ENCODE measurements at places on chromosomes 11 and 22.

DNA sequence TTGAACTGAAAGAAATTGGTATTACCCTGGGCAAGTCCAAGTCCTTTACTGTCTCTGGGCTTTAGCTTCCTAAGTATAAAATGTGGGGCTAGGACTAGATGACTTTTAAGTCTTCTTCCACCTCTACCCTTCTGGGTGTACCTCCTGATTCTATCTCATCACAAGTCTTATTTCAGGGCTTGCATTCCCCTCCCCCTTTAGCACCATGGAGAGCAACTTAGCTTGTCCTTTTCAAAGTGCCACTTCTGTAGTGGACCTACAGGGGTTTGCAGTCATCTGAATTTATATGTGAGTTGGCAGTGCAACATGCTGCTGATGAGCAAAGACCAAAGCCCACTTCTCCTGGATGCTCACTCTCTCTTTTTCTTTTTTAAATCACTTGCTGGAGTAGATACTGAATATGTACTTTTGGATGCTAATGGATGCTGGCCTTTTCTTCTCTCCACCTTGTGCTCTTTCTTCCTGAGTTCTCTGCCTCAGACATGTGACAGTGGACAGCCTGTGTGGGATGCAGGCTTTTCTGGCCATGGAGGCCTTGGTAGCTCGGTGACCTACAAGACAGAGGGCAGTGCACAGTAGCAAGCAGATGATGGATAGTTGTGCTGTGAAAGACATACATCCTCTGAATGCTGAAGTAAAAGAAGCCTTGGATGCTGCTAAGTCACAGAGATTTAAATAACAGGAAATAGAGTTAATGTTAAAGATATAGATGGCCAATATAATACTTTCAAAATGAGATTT, 185.0 kb downstream of the NELL1 start:
- DNase-seq, result no peak

DNA sequence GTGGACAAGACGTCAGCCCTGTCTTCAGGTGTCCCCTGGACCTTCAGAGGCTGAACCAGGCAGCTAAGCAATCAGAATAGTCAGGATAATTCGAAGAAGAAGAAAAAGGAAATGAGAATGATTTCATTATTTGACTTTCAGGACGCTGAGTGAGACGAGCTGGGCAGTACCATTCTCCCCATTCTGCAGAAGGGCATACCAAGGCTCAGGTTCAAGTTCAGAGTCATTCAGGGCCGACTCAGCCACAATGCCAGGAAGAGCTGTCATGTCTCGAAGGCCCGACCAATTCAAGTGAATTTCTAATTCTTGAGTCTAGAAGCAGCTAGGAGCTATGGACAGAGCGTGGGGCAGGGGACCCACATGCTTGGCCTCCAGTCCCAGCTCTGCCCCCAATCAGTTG, 33.8 kb upstream of the CD82 start:
- no peak for DNase-seq

DNA sequence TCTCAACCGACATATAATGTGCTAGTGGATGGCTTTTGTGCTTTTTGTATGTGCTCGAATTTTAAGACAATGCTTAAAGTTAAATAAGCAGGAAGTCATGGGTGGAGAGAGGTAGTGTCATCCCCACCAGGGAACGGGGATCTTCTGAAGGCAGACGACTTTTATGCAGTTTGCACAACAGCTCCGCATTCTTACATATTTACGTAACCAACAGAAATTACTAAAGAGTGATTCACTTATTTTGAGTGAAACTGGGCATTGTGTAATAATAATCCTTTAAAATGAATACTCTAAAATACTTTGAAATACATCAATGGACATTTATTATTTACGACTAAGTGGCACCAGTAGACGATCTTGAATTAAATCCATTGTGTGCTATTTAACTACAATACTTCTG, 305.1 kb downstream of the CNTN5 start:
- no peak for DNase-seq

GRCh38 chr22:47116426-47117341, 354.2 kb downstream of the TBC1D22A start:
- no peak for DNase-seq

- no peak for DNase-seq
Observed at GRCh38 chr11:3001496-3001895, 9.4 kb upstream of the NAP1L4 start.

- DNase-seq, result no peak
Observed at GRCh38 chr11:69831985-69832384, 12.8 kb upstream of the FGF3 start.

DNA sequence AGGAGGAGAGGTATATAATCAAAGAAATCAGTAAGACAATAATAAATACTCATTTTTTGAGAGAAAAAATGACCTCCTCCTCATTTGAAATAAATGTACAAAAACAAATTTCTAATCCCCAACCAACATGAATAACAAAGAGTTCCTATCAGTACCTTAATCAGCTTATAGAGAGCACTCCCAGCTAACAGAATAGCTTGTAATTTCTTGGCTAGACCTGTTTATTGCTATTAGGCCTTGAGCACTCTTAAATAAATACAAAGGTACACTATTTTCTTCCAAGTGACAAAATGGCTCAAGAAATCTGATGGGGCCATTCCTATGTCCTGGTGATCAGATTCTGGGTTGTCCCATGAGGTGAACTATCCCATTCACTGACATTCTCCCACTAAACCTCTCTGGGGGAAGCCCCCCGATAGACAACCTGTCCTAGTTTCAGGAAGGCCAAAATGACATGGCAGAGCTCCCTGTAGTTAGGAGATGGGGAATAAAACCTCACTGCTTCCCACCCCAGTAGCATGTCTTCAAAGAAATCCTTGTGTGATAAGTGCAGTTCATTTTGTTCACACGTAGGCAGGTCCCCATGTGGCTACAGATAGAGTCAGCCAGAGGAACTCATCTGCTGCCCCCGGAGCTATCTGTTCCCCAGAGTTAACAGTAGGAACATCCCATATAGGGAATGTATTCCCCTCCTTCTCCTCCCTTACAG, 385.7 kb downstream of the SOX6 start:
- DNase-seq, result no peak

GRCh38 chr11:115503083-115503885, 931 bp downstream of the CADM1 start:
- DNase-seq, result no peak

DNA sequence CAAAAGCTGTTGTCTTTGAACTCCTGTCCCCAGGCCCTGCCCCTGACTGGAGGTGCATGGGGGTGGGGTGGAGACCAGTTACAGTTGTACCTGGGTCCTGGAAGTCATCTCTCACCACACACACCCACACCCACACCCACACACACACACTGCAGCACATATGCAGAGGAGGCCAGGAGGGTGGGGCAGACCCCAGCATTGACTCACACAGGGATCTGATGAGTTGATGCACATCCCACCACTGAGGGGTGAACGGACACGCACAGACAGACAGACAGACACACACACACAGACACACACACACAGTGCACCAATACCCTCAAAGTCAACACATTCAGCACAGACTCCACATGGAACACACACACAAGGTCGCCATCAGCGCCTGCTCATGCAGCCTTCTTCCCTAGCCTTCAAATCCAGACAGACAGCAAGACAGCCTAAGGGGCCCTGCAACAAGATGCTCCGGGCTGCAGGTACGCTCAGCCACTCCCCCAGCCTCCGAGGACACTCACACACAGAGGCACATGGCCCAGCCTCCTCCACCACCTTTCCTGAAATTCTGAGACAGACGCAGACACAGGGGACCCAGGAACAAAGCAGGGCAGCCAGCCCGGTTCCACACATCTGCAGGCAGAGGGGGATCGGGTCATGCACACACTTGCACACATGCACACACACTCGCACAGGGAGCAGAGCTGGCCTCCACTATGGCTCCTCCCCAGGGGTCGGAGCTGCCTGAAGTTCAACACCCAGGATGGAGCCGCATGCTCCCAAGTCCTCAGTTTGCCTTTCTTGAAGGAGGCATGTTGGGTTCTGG, 26.5 kb downstream of the SYT7 start:
- no peak for DNase-seq

DNA sequence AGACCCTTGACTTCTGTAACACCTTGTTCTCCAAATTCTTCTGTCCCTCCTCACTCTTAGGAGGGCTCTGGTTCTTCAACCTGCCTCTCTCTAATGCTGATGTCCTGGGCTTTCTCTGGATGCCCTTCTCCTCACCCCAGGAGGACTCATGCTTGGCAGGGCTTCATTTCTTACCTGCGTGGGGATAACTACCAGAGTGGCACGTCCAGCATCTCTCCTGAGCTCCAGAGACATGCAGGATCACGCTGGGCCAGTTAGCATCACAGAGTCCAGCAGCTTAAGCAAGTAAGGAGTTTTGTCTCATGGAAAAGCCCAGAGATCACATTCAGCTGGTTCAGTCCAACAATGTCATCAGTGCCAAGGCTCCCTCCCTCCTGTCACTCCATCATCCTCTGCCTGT, 36.4 kb downstream of the RTL6 start:
- no peak for DNase-seq

DNA sequence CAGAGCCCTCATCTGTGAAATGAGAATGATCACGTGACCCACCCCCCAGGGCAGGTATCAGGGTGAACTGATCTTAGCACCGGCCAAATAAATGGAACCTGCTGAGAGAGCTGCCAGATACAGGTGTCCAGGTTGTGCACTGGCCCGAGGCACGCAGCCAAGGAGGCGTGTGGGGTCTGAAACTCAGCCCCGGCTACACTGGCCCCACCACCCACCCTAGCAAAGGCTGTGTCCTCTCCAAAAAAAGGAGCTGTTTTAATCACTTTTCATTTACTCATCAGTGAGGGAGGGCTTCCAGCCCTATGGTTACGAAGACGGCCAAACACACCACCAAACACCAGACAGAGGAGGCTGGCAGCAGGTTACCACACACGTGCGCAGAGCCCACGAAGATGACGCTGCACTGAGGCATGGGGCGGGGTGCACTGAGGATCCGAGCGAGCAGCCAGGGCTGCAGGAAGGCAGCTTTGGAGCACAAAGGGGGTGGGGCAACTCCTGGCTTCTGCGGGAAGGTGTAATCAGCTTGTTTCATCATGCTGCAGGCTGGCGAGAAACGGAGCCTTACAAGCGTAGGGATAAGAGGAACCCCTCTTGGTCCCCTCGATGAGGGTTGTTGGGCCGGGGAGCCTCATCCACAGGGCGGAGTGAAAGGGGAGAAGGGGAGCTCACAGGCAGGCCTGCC, 19.5 kb upstream of the SLC22A12 start:
- no peak for DNase-seq

- DNase-seq, result no peak
Observed at GRCh38 chr11:118929501-118930093, 3.9 kb upstream of the BCL9L start.

GRCh38 chr11:70839851-70840250, 412.5 kb downstream of the SHANK2 start:
- no peak for DNase-seq

DNA sequence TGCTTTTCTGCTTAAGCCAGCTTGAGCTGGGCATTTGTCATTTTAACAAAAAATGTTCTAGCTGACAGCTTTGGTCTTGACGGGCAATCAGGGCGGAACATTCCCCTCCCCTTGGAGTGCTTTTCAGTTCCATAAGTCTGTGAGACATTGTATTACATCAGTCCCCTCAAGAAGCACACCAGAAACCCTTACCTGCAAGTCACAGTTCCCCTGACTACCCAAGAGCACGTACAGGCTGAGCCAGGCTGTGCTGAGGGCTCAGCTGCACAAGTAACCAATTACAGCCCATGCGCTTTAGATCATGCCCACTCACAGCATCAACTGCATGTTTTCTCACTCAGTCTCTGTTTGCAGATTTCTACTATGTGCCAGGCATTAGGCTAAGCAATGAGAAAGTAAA, 19.1 kb downstream of the HIRA start:
- no peak for DNase-seq

DNA sequence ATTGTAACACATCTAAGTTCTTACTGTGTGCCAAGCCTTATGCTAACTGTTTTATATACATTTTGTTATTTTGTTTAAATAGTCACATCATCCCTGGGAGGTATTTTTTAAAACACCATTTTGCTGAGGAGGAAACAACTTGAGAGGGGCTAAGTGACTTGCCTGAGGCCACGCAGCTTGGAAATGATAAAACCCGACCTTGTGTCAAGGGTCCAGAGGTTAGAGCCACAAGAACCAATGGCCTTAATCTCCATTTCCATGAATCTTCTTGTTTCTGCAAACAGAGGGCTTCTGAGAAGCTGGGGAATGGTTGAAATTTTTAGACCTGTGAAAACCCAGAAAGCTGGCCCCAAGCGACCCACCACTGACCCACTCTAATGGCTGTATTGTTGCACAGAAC, 16.7 kb downstream of the ABTB2 start:
- no peak for DNase-seq

- DNase-seq, result no peak
Observed at GRCh38 chr11:55474321-55474720, 79.9 kb upstream of the OR4C15 start.

GRCh38 chr11:14544611-14545010, 24.4 kb upstream of the PSMA1 start:
- no peak for DNase-seq
